Foreskin keratinocyte (primary cell): ENCODE measurements at places on chromosomes 2 and 18.
A peak's percentile ranks its signal among the peaks of the same experiment; 100 is the strongest.

DNA sequence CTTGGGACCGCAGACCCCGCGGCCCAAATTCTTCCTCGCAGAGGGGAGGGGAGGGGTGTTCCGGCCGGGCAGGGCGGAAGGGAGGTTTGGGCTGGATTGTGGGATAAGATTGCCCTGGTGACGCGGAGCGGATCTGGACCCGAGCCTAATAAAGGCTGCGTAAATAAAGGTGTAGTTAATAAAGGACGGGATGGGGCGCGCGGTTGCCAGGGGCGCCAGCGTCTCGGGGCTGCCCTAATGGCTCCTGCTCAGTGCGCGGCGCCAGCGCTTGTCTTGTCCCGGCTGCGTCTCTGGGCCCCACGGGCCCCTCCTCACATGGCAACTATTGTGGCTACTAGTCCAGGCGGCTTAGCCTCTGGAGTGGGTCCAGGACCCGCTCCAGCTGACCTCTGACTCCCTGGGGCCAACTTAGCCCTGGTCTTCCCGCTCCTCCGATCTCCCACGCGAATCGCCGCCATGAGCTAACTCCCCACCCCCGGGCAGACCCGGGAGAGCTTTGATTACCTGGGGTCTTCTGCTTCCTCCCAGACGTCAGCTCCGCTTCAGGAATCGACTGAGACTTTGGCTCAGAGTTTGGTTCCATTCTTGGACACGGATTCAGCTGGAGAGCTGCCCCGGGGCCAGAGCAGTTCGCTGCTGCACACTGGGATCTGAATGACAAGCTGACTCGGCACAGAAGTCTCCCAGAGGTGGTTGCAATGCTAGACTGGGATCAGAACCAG, 36.5 kb downstream of the SLC25A52 start:
- no peak for DNase-seq

- no peak for DNase-seq
Observed at GRCh38 chr2:145184741-145185651, 665.1 kb upstream of the ZEB2 start.

GRCh38 chr2:240598311-240598911, 11.9 kb downstream of the CAPN10 start:
- DNase-seq = no peak

- no peak for DNase-seq
Observed at GRCh38 chr2:78861546-78861945, 164.0 kb upstream of the REG3G start.

DNA sequence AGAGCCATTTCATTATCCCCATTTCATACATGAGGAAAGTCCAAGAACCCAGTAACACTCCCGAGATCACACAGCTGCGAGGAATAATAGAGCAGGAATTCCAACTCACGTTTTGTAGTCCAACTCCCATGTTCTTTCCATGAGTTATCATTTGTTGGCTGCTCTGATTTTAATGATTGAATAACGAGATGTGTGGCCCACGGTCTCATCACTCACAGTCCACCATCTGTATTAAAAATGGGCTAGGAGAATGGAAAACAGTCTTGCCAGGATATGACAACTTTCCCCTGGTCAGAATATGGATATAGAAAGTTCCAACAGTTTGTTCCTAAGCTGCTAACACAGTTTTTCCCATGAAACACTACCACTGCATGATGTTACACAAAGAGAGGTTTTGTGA, 147.5 kb downstream of the METTL4 start:
- DNase-seq = no peak

DNA sequence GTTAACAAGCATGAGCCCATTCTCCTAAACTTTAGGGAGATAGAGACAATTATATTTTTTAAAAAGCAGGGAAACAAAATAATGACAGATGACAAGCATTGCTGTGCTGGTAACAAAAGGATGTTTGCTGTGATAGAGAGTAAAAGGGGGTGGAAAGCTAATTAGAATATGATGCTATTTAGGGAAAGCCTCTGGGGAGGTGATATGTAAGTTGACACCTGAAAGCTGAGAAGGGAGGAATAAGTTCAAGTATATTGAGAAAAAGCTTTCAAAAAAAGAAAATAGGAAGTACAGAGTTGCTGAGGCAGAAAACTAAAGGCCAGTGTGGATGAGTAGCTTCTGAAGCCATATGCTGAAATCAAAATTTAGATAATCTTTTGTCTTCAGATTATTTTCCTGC, 565.2 kb upstream of the NRXN1 start:
- no peak for DNase-seq

- DNase-seq = no peak
Observed at GRCh38 chr2:151766437-151767153, 32.3 kb upstream of the NEB start.

DNA sequence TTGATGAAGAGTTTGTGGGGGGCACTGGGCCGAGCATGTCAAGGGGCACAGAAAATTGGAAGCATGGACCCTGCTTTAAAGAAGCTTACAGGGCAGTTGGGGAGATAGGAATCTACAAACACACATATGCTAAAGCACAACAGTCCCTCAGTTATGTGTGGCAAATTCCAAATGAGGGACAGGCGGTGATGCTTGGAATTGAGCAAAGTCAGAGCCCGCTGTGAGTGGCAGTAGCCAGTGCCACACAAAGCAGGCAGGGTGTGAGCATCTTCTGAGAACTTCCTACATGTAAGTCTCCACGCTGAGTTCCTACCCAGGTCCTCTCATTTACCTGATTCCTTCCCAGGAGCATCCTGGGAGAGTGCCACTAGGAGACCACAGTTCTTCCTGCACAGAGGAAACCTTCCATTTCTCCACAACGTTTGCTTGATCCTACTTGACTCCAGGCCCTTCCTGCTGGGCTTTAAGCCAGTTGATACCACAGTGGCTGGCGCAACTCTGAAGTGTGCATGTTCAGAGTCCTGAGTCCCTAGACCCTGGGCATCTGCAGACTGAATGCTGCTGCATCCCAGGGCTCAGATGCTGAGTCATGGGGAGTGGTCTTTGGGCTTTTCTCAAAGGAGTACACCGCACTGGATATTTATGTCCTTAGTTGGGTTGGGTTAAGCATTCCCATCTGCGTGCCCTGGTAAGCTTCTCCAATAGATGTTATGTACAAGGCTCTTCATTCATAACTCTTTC, 287.3 kb upstream of the REV1 start:
- no peak for DNase-seq

- DNase-seq = no peak
Observed at GRCh38 chr2:232587512-232587911, 37.0 kb downstream of the EIF4E2 start.

GRCh38 chr2:100928235-100928634, 73.9 kb upstream of the RPL31 start:
- DNase-seq = no peak

- DNase-seq = peak; percentile 86
Observed at GRCh38 chr2:200383380-200384110, 77.1 kb downstream of the SPATS2L start.

DNA sequence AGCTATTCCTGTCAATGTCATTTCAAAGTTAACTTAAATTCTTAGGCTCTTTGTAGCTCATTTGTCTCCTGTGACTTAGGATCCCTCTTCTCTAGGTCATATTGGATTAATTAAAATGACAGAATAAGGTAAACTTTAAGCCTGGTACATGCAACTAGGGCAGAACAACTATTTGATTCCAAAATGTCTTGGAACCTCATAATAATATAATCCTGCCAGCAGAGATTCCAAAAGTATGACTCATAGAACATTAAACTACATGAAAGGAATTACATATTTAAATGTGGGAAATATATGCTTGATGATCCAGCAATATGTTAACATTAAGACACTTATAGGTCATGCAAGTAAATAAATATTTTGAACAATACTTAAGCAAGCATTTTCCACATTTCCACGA, 63.3 kb downstream of the COL3A1 start:
- DNase-seq = peak; percentile 9
